ENCODE measurements at places on chromosomes 5 and 9. TPM values are rescaled to one million over a fixed set of nuclear protein-coding genes. Genes with fewer than 3 reads are reported as not detected.

The SLC1A3 gene
- total RNA-seq: not detected

The C9orf153 gene
- total RNA-seq: 0.32 TPM

The TMEM252 gene
- total RNA-seq: not detected

The MROH2B gene
- not detected for total RNA-seq

The FAM169A gene
- 7.4 TPM for total RNA-seq

The ZNF618 gene
- total RNA-seq: 0.86 TPM

The FKBP15 gene
- 24.9 TPM for total RNA-seq

The PFN3 gene
- total RNA-seq: not detected

The TMEM174 gene
- total RNA-seq: not detected

The ELOVL7 gene
- total RNA-seq: 2.8 TPM

The ITGA2 gene
- 0.42 TPM for total RNA-seq

The EGFLAM gene
- total RNA-seq: not detected

The MIER3 gene
- 23.1 TPM for total RNA-seq

The F12 gene
- total RNA-seq: 0.35 TPM

The S1PR3 gene
- total RNA-seq: not detected

The LCN9 gene
- not detected for total RNA-seq

The MTAP gene
- total RNA-seq: 22.5 TPM

The PRRX2 gene
- not detected for total RNA-seq

The ABHD17B gene
- total RNA-seq: 27.8 TPM

The SPAG8 gene
- 0.99 TPM for total RNA-seq

The IFNE gene
- total RNA-seq: not detected

The CNOT6 gene
- total RNA-seq: 22.8 TPM
